ENCODE measurements at places on chromosomes 5 and 9. TPM values are rescaled to one million over a fixed set of nuclear protein-coding genes. Genes with fewer than 3 reads are reported as not detected.

GRCh38 chr9:122978601-122979000 lies 37.8 kb downstream of the RABGAP1 start:
- DNase-seq, result no peak

- peak; percentile 42 for DNase-seq
These were observed 9.6 kb upstream of the FCN2 start for GRCh38 chr9:134870746-134871662.

DNA sequence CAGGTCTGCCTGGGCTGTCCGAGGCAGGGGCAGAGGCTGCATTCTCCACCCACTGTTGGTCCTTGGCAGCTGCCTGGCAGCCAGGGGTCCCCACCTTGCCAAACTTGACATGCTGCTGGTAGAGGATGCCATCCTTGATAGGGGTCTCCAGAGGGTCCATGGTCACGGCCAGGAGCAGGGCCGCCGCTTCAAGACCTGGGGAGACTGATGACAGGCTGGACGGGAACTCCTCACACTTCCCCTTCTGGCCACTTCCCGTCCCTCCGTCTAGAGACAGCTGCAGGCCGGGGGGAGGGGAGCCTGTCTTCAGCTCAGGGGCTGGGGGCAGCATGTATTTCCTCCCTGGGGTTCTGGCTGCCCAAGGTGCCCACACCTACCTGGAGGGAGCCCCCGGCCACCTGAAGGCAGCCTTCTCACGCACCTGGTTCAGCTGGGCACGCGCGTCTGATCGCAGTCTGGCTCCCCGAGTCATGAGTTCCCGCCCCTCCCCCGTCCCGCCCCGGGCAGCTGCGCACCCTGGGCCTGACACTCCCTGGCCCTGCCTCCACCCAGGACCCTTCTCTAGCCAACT lies at the start of gene DOK3:
TSS of gene DOK3 (minus strand) at position 446 of the 571 bp plus-strand sequence. CDS start at position 160, 286 bp downstream.
- DNase-seq, result no peak

GRCh38 chr5:144024090-144024489 lies 146.4 kb downstream of the YIPF5 start:
- no peak for DNase-seq

DNA sequence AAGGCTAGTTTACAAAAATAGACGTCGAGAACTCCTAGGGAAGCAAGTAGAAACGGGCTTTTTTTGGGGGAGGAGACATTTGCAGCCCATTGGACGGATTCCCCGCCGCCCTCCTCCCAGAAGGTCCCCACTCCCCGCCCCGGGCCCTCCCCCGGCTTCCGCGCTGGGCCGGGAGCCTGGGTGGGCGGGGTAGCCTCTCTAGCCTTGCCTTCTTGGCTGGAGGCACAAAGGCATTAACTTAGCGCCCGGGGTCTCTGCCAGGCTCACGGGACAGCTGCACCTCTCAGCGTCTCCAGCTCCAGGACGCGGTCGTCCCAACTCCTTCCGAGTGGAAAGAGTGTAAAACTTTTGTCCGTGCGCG lies at the start of gene DMRTA1:
TSS of gene DMRTA1 (plus strand) at position 236 of the 361 bp plus-strand sequence. CDS start 242 bp downstream, outside the sequence.
- peak; percentile 76 for DNase-seq

- DNase-seq, result no peak
These were observed 921.8 kb downstream of the NR2F1-AS1 start for GRCh38 chr5:92659246-92659645.

DNA sequence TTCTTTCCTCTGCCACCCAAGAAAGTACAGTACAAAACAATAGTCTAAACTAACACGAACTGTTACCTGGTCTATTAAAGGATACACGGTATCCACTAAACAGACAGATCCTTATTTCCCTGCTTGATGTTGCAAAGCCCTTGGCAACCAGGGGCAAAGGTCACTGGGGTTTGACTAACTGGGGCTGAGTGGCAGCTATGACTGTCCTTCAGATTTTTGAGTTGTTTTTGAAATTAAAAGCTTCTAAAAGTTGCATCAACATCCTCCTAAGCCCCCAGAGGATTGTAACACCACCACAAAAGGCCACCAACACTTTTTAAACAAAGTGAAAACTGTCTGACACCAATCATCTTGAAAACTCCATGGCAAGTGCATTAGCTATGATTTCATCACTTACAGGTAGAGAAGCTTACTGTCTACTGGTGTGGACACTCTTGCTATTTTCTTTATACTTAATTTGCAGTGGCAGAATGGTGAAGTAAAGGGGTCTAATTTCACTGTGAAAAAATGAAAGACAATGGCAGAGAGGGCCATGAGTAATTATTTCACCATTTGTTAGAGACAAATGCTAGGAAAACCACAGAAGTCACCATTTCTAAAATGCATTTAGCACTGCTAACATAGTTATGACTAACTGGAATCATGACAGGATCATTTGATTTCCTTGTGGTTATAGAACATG lies 292.4 kb downstream of the EFNA5 start:
- peak; percentile 61 for DNase-seq

DNA sequence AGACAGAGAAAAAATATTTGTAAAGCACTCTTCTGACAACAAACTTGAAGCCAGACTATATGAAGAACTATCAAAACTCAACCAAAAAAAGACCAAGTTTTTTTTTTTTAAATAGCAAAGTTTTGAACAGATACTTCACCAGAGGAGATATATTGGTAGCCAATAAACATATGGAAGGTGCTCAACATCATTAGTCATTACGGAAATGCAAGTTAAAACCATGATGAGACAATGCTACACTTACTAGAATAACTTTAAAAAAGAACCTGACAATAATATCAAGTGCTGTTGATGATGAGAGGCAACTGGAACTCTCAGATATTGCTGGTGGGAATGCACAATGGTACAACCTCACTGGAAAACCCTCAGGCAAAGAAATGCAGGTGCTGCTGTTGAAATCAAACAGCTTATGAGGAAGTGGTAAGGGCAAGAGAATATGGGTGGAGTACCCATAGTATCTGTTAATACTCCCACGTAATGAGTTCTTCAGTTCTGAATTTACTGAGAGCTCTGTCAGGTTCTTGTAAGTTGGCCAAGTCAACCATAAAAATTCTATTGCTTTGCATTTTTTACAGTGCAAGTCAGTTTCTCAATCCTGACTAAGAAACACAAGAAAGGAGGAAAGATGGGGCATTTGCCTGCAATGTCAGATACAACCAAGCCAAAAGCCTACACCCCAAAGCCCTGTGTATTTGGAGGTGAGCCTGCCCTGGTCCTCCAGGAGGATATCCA lies 87.3 kb upstream of the GNAQ start:
- DNase-seq, result no peak

DNA sequence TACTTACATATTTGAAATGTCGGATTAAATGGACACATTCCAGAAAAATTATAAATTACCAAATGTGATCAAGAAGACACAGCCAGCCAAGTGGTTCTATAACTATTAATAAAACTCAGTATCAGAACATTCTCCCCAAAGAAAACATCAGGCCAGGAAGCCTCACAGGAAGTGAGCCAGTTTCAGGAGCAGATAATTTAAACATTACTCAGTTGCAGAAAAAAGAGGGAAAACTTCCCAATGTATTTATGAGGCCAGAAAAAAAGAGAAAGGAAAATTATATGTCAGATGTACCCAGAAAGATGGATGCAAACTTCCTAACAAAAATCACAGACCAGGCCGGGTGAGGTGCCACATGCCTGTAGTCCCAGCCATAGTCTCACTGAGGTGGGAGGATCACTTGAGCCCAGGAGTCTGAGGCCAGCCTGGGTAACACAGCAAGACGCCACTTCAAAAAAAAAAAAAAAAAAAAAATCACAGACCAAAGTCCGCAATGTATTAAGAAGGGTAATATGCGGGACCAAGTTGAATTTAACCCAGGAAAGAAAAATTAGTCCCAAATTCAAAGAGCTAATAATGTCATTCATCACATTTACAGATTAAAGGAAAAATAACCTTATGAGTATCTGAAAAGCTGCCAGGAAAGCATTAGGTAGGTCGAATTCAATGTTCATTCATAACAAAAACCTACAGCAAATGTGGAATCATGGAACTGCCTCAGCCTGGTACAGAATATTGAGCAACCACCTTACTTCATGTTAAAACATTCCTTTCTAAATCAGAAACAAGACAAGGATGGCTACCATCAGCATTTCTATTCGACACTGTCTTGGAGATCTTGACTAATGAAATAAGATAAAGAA lies 37.2 kb upstream of the NRARP start:
- DNase-seq, result peak; percentile 50

DNA sequence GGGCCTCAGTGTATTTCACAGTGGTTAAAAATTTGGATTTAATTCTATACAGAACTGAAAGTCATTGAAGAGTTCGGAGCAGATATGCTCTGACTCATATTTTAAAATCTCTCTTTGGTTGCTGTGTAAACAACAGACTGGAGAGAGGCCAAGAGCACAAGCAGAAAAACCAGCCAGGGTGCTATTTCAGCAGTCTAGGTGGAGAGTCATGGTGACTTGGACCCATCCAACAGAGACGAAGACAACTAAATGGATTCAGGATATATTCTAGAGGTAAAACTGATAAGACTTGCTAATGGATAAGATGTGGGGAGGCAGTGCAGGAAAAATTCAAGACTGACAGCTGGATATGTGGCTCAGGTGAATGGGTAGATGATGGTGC lies 168.9 kb downstream of the MAPKAP1 start:
- peak; percentile 92 for DNase-seq

- no peak for DNase-seq
These were observed 2.7 kb downstream of the SYNPO start for GRCh38 chr5:150642991-150643710.

DNA sequence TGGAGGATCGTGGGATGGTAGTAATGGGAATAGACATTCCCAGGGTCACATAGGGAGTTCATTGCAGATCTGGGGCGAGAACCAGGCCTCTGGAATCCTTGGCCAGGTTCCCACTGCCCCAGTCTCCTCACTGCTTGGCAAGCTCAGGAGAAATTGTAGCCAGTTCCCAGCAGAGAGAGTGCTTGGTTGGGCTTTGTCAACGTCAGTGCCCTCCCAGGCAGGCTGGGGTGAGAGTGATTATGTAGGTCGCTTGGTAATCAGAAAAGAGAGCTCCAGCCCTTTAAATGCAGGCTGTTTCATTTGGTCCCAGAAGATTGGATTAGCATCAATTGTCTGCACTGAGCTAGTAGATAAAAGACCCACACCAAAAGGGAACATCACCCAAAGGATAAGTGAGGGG lies 51.8 kb upstream of the GALNT10 start:
- DNase-seq, result no peak

DNA sequence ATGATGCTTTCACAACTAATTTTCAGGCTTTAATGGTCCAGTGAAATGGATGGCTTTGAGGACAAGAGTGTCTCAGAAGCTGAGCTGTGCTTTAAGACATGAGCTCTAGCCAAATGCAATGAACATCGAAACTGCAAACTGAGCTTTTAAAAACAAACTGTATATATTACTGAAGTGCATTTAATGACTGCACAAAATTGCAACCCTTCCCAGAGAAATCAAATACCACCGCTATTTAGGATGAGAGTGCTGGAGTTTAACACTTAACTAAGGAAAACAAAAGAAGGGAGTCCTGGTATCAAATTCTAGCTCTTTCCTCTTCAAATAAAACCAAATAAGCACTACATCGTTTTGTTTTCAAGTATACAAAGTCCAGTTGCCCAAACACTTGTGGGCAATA lies 163.9 kb downstream of the SLF1 start:
- DNase-seq, result no peak

DNA sequence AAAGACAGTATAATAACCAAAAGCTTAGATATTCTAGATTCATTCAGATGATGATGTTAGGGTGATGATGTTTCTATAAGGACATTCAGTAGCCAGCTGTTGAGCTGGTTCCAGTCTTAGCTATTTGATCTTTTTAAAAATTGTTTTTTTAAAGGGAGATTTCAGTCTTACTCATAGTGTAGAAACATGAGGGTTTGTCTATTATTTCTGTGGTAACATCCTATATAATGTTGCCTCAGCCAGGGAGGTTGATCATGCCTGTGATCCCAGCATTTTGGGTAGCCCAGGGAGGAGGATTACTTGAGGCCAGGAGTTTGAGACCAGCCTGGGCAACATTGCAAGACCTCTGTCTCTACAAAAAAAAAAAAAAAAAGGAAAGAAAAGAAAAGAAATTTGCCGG lies 167.8 kb downstream of the DOCK2 start:
- DNase-seq, result no peak

GRCh38 chr5:174947548-174947947 lies 223.2 kb downstream of the MSX2 start:
- DNase-seq, result no peak

DNA sequence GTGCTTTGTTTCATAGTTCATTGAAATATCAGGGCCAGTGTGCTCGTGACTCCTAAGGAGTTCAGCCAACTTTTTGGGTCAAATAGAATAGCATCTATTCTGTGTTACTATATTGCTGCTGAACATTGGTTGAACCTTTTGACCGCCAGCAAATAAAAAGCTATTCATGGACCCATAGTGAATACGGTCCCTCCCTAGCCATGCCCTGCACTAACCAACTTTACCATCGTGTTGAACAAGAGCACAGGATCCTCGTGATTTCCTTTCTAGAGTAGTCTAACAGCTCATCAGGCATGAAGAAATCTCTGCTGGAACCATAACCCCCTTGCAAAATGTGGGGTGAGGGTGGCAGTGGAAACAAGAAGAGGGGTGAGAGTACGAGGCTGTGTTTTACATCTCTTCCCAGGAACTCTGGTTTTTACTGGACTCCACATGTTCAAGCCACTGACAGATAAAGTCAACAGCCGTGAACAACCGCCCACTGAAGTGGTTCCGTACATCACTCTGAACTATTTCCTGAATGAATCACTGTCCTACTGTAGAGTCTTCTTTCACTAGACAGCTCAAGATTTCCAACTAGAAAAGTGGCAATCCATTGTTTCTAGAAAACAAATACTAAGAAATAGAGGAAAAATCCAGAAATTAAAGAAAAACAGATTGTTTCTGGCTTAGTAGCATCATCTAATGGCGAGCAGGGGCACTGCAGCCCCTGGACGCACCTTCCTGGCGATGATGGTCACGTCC lies 70.1 kb upstream of the SPATA31E1 start:
- peak; percentile 69 for DNase-seq

GRCh38 chr5:122155546-122155945 lies 26.2 kb downstream of the ZNF474 start:
- DNase-seq, result no peak

GRCh38 chr5:14068136-14068535 lies 75.0 kb upstream of the TRIO start:
- no peak for DNase-seq

Gene CDX1
- total RNA-seq, result not detected

Gene HAUS6
- total RNA-seq, result 33.6 TPM

Gene TDRD7
- total RNA-seq, result 7.2 TPM

Gene ESM1
- total RNA-seq, result 27.1 TPM

Gene KIF4B
- total RNA-seq, result not detected

Gene CAMSAP1
- 25.6 TPM for total RNA-seq

Gene TLR4
- 15.5 TPM for total RNA-seq

Gene MACIR
- total RNA-seq, result 26.7 TPM

Gene SMIM33
- total RNA-seq, result not detected

All from HT1080 (cell line).